BJ (cell line): ENCODE measurements at places on chromosomes 3 and 15.

DNA sequence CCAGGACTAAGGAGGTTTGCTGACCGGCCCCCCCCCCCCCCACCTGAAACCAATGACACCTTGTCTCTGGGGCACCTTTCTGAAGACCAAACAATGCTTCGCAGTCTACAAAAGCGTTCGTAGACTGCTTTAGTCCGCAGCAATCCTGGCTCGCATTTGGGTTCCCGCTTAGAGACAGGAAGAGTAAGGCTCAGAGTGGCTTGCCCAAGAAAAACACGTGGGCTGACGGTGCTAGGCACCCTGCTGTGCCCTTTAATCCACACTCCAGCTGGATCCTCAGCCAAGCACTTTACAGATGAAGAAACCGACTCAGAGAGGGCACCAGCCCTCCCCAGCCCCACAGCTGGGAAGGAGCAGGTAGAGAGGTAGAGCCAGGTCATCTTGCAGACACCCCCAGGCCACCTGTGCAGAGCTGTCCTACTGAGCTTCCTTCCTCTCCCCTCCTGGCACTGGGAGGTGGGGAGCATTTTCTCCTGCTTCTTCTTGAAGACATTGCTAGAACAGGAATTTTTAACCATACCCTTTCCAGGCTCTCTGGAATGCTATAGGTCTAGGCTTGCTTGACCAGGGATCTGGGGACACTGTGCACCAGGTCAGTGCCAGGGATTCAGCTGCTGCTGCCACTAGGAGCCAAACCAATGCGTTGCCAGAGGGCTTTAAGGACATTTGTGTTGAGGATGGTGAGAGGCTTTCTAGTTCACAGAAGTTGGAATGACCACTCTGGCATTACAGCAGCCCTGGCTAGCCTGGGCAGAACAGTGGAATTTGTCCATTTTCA lies 1.0 kb upstream of the KLF15 start:
- DNase-seq = no peak

DNA sequence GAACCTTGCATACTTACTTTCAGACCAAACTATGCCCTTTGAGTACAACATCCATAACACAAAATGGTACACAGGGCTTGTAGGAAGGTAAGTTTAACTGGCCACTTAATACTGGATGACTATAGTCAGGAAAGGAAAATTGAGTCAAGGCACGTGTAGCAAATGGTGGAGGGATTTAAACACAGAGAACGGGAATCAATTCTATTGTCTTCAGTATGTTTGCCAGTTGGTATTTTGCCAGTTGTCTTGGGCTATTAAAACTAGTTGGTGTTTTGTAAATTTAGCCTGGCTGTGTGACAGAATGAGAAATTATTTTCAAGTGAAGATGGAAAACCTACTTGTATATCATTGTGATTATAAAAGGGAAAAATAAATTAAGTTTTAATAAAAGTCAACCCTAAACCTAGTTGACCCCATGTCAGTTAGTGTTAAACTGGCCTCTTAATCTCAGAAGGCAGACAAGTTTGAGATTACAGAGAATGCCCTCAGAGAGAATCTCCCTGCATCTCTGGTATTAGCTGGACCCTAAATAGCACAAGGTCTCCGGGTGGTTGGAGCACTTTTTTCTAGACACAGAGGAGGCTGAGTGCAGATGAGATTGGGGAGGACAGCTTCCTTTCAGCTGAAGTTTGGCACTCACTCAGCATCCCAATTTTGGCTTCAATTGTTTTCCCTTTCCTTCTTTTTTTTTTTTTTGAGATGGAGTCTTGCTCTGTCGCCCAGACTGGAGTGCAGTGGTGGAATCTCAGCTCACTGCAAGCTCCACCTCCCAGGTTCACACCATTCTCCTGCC lies 91.2 kb downstream of the MB21D2 start:
- no peak for DNase-seq

GRCh38 chr3:31932990-31933389 lies 48.1 kb downstream of the OSBPL10 start:
- no peak for DNase-seq

GRCh38 chr3:100141586-100141985 lies 27.3 kb upstream of the FILIP1L start:
- DNase-seq = no peak

DNA sequence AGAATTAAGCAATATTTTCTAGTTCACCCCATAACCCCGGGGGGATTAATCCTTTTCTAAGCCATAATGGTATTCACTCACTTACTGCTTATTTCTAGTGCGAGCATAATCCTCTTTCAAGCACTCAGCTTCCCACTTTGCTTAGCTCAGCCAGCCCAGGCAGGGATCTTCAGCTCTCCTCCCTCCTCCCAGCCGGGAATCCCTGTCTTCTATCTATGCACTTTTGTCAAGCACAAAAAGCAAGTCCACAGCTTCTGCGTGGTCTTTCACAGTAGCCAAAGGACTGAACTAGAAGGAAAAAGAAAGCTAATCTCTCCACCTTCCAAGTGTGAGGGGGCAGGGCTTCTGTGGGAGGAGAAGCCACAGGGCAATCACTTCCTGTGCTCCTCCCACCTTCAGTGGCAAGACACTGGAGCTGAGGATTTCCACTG lies 62.8 kb downstream of the PEX5L start:
- DNase-seq = no peak

DNA sequence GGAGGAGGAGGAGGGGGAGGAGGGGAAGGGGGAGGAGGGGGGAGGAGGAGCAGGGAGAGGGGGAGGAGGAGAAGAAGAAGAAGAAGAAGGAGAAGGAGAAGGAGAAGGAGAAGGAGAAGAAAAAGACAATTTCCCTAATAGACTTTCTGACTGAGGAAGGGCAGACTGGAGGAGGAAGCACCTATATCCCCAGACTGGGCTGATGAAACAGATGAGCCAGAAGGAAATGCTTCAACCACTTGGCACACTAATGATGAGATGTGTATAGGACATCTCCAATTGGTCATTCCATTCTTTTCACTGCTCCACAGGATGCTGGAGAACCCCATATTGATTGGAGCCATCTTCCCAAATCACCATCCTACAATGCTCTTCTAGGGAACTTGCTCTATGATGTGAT lies 69.9 kb downstream of the LYZL4 start:
- no peak for DNase-seq

GRCh38 chr3:186732169-186732766 lies 15.1 kb downstream of the KNG1 start:
- DNase-seq = no peak

- DNase-seq = no peak
Observed at GRCh38 chr15:37792351-37792750, 142.1 kb upstream of the TMCO5A start.
